Endodermal cell (in vitro differentiated cells): ENCODE measurements at places on chromosomes 4 and X. TPM values are rescaled to one million over a fixed set of nuclear protein-coding genes. Genes with fewer than 3 reads are reported as not detected.

SPP1 gene
- total RNA-seq, result 8.8 and 12.8 TPM in 2 replicates

RAPGEF2 gene
- 47.2 to 67.6 TPM (median 63.4 TPM) in 3 replicates for total RNA-seq

CLCN5 gene
- 10.4 and 12.9 TPM in 2 replicates for total RNA-seq

SHROOM2 gene
- total RNA-seq, result 9.2 to 14.7 TPM (median 14.4 TPM) in 3 replicates

CITED1 gene
- 0.40 and 0.93 TPM in 2 replicates for total RNA-seq

PPP2R2C gene
- total RNA-seq, result 19.2 and 21.9 TPM in 2 replicates

SASH3 gene
- total RNA-seq, result not detected in 3 replicates

DNA sequence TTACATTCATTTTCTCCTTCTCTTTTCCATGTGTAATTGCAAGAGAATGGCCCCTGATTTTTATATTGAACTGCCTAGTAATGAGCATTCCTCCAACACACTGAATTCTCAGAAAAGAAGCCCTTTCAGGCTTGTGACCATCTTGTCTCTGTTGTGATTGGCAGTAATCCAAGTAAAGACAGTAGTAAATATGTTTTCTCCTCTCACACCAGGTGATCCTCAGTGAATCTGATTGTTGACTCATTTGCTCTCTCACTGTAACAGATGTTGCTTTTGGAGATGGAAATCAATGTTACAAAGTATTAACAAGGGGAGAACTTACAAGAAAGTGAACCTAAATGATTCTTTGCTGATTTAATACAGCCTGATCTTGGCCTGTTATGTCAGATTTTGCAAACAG, 271.0 kb downstream of the AFF2 start:
- DNase-seq, result no peak

- DNase-seq, result no peak
Observed at GRCh38 chr4:175932116-175932515, 120.1 kb upstream of the GPM6A start.

- DNase-seq, result no peak
Observed at GRCh38 chr4:108181704-108182103, 13.0 kb upstream of the LEF1 start.

GRCh38 chrX:40154250-40154852, 56.6 kb upstream of the BCOR start:
- DNase-seq, result peak; percentile 85

- peak; percentile 55 for DNase-seq
Observed at GRCh38 chr4:53865054-53865453, 199.4 kb downstream of the CHIC2 start.

- DNase-seq, result peak; percentile 68
Observed at GRCh38 chrX:49310371-49310770, 6.9 kb downstream of the GAGE10 start.

DNA sequence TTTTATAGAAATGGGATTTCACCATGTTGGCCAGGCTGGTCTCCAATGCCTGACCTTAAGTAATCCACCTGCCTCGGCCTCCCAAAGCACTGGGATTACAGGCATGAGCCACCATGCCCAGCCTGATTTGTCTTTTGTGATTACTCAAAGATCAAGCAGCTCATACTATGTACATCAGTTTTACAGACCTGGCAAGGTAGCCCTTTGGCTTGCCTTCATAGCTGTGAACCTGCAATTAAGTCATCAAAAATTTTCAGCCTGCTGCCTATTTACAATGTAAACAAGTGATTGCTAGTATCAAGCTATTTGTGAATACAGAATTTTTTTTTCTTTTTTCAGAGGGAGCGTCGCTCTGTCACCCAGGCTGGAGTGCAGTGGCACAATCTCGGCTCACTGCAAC, 46.2 kb downstream of the GSX2 start:
- no peak for DNase-seq

DNA sequence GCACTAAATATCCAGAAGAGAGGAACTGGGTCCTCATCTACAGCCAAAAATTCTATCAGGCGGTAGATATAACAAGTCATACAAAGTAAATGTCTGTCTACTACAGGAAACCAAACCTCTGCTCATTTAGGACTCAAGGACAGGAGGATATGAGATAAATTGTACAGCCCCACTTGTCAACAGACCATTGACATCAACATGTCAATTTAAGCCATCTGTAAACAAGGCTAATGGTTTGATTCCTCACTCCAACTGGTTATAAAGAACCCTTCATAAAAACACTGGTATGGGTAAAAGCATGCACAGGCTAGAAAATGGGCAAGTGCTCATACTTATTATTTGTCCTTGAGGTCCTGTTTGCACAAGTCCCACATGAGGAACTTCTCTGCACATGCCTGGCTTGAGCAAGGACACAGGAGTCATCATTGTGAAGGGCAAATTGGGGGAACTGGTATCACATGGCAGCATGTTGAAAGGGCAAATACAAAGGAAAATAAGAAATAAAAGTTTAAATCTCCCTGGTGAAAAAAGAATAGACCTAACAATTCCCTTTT, 13.2 kb downstream of the RTL8B start:
- no peak for DNase-seq

- no peak for DNase-seq
Observed at GRCh38 chr4:182231496-182231895, 11.7 kb upstream of the TENM3 start.

GRCh38 chr4:172657081-172657480, 511.5 kb upstream of the GALNT7 start:
- no peak for DNase-seq

DNA sequence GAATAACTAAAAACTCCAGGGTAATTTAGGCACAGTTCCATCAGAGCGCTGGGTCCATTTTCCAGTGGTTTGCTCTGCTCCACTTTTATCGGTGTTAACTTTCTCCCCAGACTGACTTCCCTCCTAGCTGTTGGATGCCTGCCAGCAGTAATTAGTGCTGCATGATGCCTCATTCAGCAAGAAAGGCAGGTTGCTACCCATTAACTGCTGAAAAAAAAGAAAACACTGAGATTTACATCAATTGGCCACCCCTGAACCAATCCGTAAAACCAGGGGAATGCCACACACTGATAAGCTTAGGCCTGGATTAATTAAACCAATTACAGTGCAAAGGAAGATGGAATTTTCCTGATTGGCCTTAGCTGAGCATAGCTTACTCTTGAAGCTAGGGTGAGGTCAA, 182.4 kb upstream of the CXXC4 start:
- peak; percentile 51 for DNase-seq

- DNase-seq, result no peak
Observed at GRCh38 chr4:75172551-75172950, 239.6 kb downstream of the PARM1 start.

GRCh38 chr4:121096191-121096590, 23.9 kb upstream of the NDNF start:
- DNase-seq, result no peak

DNA sequence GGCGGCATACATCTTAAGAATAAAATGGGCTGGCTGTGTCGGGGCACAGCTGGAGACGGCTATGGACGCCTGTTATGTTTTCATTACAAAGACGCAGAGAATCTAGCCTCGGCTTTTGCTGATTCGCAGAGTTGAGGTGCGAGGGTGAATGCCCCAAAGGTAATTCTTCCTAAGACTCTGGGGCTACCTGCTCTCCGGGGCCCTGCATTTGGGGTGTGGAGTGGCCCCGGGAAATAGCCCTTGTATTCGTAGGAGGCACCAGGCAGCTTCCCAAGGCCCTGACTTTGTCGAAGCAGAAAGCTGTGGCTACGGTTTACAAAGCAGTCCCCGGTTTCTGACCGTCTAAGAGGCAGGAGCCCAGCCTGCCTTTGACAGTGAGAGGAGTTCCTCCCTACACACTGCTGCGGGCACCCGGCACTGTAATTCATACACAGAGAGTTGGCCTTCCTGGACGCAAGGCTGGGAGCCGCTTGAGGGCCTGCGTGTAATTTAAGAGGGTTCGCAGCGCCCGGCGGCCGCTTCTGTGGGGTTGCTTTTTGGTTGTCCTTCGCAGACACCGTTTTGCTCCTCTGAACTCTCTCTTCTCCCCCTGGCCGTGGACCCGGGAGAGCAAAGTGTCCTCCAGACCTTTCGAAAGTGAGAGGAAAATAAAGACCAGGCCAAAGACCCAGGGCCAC, 1.9 kb downstream of the SHOX start:
- DNase-seq, result peak; percentile 73

DNA sequence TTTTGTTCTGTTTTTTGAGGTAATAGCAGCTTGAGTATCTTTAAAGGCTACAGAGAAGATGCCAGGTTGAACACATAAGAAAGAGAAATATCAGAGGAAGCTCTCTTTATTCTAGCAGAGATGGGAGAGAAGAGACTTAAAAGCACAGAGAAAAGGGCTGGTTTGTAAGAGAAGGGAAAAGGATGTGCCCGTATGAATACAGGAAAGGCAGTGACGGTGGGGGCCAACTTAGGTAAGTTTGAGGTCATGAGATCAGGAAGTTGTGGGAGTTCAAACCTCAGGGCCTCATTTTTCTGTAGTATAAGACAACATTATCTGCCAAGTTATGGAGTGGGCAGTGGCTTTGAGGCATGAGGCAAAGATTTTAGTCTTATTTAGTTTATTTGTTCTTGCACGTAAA, 121.3 kb upstream of the S100G start:
- DNase-seq, result no peak

GRCh38 chr4:1831331-1831730, 24.6 kb downstream of the LETM1 start:
- DNase-seq, result no peak
